NCI-H187 treated with DMSO at 0.1 percent for 48 hours (cell line): ENCODE measurements at places on chromosomes 3 and 15.

- DNase-seq, result no peak
Observed at GRCh38 chr3:111910806-111911205, 51.7 kb downstream of the PHLDB2 start.

DNA sequence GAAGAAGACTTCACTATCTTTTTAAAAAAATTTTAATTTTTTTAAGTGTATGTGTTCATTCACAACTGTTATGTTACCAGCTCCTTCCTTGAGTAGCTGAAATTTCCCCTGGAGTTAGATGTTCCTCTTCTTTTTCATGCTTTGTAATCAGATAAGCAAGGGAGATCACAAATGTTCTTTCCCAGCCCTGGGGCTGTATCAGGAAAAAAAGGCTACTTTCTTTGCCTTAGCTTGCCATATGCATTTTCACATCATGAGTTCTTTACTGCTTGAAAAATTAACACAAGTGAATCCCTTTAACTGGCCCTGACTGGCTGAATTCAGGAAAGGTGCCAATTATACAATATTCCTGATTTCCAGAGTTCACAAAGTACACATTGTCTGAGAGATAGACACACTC lies 353.2 kb upstream of the ATP11B start:
- DNase-seq, result no peak

DNA sequence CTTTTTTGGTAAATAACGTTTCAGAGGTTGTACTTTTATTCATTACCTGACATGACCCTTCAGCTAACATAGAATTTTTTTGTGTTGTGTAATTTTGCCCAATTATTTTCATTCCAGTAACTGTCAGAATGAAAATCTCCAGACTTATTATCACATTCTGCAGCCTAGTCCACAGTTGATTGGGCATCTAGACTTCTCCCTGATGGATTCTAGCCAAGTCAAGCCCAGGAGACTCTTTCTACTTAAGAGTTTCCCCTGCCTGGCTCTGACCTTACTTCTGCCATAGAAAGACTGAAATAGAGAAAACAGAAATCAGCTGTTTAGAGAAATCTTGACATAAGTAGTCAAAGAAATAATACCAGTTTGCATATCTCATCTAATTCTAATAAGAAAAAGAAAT lies 82.9 kb upstream of the CDAN1 start:
- no peak for DNase-seq

- DNase-seq, result no peak
Observed at GRCh38 chr3:74591342-74591741, 23.1 kb downstream of the CNTN3 start.

DNA sequence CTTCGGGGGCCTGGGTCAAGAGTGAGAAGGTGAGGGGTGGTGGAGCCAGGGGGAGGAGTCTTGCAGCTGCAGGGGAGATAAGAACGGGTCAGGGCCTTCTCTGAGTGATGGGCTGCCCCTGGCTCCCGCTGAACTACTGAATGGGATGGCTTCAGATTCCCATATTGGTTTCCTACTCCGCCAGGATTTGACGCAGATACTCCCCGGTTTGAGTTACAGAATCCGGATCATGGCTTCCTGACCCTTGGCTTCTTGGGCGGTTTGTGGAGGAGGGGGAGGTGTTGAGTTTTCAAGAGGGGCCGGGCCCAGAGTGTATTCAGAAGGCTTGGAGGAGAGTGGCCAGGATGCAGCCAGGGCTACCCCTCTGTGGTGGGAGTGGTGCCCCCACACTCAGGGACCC lies 119.9 kb upstream of the ATP2B2 start:
- no peak for DNase-seq

DNA sequence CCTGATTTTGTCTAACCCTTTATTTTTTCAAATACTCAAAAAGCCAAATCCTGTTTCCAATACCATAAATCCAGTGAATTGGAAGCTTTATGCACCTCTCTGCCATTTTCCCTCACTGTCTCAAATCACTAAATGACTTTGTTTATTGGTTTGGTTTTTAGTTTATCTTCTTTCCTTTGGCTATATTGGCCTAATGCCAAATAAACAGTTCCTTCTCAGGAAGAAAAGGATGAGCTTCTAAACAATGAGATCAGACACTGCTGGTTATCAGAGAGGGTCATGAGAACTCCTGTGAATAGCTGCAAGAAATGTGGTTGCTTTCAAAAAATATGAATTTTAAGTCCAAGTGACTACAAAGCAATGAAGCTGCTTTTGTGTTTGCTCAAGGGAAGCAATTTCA lies 359.9 kb downstream of the MECOM start:
- no peak for DNase-seq

DNA sequence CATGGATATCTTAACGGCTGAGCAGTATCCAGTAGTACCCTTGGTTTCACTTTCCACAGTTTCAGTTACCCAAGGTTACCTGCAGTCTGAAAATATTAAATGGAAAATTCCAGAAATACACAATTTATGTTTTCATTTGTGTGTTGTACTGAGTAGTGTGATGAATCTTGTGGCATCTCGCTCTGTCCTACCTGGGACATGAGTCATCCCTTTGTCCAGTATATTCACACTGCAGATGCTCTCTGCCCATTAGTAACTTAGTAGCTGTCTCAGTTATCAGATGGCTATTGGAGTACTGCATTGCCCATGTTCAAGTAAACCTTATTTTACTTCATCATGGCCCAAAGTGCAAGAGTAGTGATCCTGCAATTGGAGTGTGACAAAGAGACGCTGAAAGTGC lies 26.1 kb downstream of the GASK1A start:
- DNase-seq, result no peak
